IPS DF 6.9 (cell line): ENCODE measurements at places on chromosomes 1 and 21.
A peak's percentile ranks its signal among the peaks of the same experiment; 100 is the strongest.

GRCh38 chr1:154859786-154860155 is 10.3 kb downstream of the KCNN3 start:
- peaks cover 1% of the 10 kb centered on the region; the same call in 1 of the 2 replicates for H3K4me1 ChIP-seq
- H3K36me3 ChIP-seq: no peaks in the 10 kb centered on the region
- no peak overlapping the region for H3K27ac ChIP-seq
- H3K27me3 ChIP-seq: no peaks in the 10 kb centered on the region
- DNase-seq: no peak

GRCh38 chr1:185369786-185370185 is 52.7 kb upstream of the IVNS1ABP start:
- no peak overlapping the region for H3K4me3 ChIP-seq
- no peak overlapping the region for H3K27ac ChIP-seq
- DNase-seq: no peak
- peaks cover 1% of the 10 kb centered on the region; the same call in 1 of the 2 replicates for H3K4me1 ChIP-seq
- no peaks in the 10 kb centered on the region for H3K36me3 ChIP-seq

GRCh38 chr1:60848583-60849188 is 233.7 kb upstream of the NFIA start:
- no peaks in the 10 kb centered on the region for H3K27me3 ChIP-seq
- no peak for DNase-seq
- H3K36me3 ChIP-seq: no peaks in the 10 kb centered on the region

- H3K27ac ChIP-seq: no peak overlapping the region
- peak; percentile 20 for DNase-seq
- H3K4me3 ChIP-seq: no peak overlapping the region
- H3K27me3 ChIP-seq: no peaks in the 10 kb centered on the region
- H3K36me3 ChIP-seq: no peaks in the 10 kb centered on the region
- H3K4me1 ChIP-seq: 0 out of 2 replicates have a peak, but pooled peaks cover 2% of the 10 kb centered on the region
These were observed 180.6 kb downstream of the COL24A1 start for GRCh38 chr1:85975912-85976371.

GRCh38 chr1:177368255-177368654 is 197.5 kb downstream of the BRINP2 start:
- no peaks in the 10 kb centered on the region for H3K36me3 ChIP-seq
- no peaks in the 10 kb centered on the region for H3K27me3 ChIP-seq

GRCh38 chr1:191912517-191912916 is 245.7 kb upstream of the RGS18 start:
- no peaks in the 10 kb centered on the region for H3K27me3 ChIP-seq
- H3K4me1 ChIP-seq: no peaks in the 10 kb centered on the region
- no peaks in the 10 kb centered on the region for H3K36me3 ChIP-seq
- DNase-seq: no peak

GRCh38 chr1:168391851-168392681 is 111.4 kb downstream of the TBX19 start:
- H3K36me3 ChIP-seq: no peaks in the 10 kb centered on the region
- no peak for DNase-seq

DNA sequence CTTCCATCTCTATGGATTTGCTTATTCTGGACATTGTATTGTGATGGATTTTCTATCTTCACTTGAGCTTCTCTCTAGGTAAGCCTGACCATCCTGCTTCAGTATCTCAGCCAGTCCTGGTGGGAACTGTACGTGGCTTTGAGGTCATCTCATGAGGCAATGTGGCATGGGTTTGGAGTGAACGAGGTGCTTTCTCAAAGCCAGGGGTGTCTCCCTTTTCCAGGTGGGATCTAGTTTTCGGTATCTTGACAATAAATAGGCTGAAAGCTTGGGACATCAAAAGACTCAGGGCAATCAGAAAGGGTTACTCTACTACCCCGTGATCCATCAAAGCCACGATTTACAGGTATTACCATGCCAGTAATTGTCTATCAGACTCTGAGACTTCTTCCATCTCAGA is 40.8 kb downstream of the AZIN2 start:
- no peaks in the 10 kb centered on the region for H3K27me3 ChIP-seq
- H3K4me1 ChIP-seq: no peaks in the 10 kb centered on the region
- DNase-seq: no peak
- H3K27ac ChIP-seq: no peak overlapping the region
- no peaks in the 10 kb centered on the region for H3K36me3 ChIP-seq
- no peak overlapping the region for H3K4me3 ChIP-seq

- DNase-seq: no peak
- no peaks in the 10 kb centered on the region for H3K36me3 ChIP-seq
- peaks cover 9% of the 10 kb centered on the region for H3K4me1 ChIP-seq
- no peaks in the 10 kb centered on the region for H3K27me3 ChIP-seq
These were observed 360.1 kb upstream of the PLXNA2 start for GRCh38 chr1:208604295-208604694.

DNA sequence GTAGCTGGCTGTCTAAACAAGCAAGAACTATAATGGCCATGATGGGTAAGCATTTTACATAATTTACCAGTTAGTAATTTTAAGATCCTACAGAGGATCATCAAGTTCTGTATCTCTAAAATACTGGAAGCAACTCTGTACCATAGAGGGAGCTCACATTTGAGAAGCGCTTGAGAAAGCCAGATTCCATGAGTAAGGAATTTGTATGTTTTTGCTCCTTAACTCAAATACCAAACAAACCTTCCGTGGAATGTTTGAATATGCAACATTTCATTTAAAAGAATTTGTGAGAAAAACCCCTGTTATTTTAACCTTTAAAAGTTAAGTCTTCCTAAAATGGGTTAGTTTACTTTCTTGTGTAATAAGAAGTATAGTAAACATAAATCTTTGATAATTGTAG is 2.0 kb downstream of the TSHB start:
- DNase-seq: no peak
- no peak overlapping the region for H3K27ac ChIP-seq
- H3K36me3 ChIP-seq: no peaks in the 10 kb centered on the region
- no peaks in the 10 kb centered on the region for H3K27me3 ChIP-seq
- H3K4me3 ChIP-seq: no peak overlapping the region

- no peak overlapping the region for H3K27ac ChIP-seq
- no peaks in the 10 kb centered on the region for H3K36me3 ChIP-seq
- no peaks in the 10 kb centered on the region for H3K27me3 ChIP-seq
- H3K4me1 ChIP-seq: no peaks in the 10 kb centered on the region
- no peak overlapping the region for H3K4me3 ChIP-seq
- DNase-seq: no peak
These were observed 70.3 kb downstream of the KIF1B start for GRCh38 chr1:10280439-10281350.

DNA sequence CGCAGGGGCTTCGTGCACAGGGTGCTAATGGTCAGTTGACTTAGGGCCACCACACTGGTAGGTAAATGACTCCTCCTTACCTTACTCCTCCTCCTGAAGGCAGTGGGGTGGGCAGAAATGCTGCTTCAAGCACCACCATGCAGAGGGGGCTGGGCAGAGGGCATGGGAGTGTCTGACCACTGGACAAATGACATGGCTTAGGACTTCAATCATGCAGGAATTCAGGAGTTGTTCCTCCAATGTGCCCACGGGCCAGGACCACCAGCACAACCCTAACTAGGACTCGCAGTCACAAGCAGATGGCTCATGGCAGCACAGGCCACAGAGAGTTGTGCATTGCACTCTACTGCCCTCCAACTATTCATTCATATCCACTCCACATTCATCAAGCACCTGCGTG is 65.7 kb downstream of the KCND3 start:
- H3K27ac ChIP-seq: no peak overlapping the region
- H3K4me1 ChIP-seq: no peaks in the 10 kb centered on the region
- no peaks in the 10 kb centered on the region for H3K36me3 ChIP-seq

DNA sequence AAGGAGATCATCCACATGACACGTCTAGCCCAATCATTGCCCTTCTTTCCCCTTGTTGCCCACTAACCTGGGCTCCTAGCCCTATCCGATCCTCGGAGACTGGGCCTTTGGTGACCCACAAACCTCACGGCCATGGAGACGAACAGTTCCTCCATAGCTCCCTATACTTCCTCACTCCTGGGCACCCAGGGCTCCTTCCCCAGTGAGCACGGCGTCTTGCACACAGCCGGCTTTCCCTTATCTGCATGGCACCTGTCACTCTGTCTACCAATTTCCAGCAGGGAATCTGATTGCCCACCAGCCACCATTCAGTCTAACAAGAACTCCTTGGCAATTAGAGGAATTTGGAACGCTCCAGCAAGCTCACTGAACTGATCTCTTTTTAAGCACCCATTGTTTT is 3.1 kb downstream of the GNG4 start:
- no peak overlapping the region for H3K4me3 ChIP-seq
- no peaks in the 10 kb centered on the region for H3K27me3 ChIP-seq
- DNase-seq: no peak
- H3K36me3 ChIP-seq: no peaks in the 10 kb centered on the region
- H3K4me1 ChIP-seq: peaks cover 11% of the 10 kb centered on the region

- H3K4me1 ChIP-seq: peaks cover 7% of the 10 kb centered on the region
- H3K36me3 ChIP-seq: no peaks in the 10 kb centered on the region; the same call in 1 of the 2 replicates
- H3K4me3 ChIP-seq: no peak overlapping the region
- no peaks in the 10 kb centered on the region for H3K27me3 ChIP-seq
These were observed 3.3 kb downstream of the TTLL10 start for GRCh38 chr1:1176931-1177330.

GRCh38 chr1:119010201-119010600 is 22.1 kb upstream of the TBX15 start:
- no peak overlapping the region for H3K27ac ChIP-seq
- peaks cover 4% of the 10 kb centered on the region; the same call in 1 of the 2 replicates for H3K4me1 ChIP-seq
- H3K36me3 ChIP-seq: no peaks in the 10 kb centered on the region; the same call in 1 of the 2 replicates
- H3K4me3 ChIP-seq: no peak overlapping the region

- H3K36me3 ChIP-seq: no peaks in the 10 kb centered on the region
- H3K27me3 ChIP-seq: no peaks in the 10 kb centered on the region
- H3K27ac ChIP-seq: no peak overlapping the region
- H3K4me3 ChIP-seq: no peak overlapping the region
These were observed 26.2 kb upstream of the EPHA2 start for GRCh38 chr1:16181887-16182719.

- peak within 1 kb of the TSS; percentile 94 for H3K4me3 ChIP-seq
- peak; percentile 43 for DNase-seq
- H3K27me3 ChIP-seq: no peaks in the 10 kb centered on the region
- no peak within 1 kb of the TSS for H3K27ac ChIP-seq
- no peaks in the 10 kb centered on the region for H3K36me3 ChIP-seq
- H3K4me1 ChIP-seq: no peaks in the 10 kb centered on the region
These were observed at the start of gene SYDE2 for GRCh38 chr1:85200463-85201339. Gene SYDE2, minus strand, starts transcription at chr1:85201016. Its CDS starts 20 bp downstream, at chr1:85200996.

- H3K36me3 ChIP-seq: no peaks in the 10 kb centered on the region
- H3K4me3 ChIP-seq: no peak overlapping the region
- no peaks in the 10 kb centered on the region for H3K27me3 ChIP-seq
- DNase-seq: no peak
- H3K27ac ChIP-seq: no peak overlapping the region
These were observed 374.9 kb downstream of the NTNG1 start for GRCh38 chr1:107515702-107516101.

DNA sequence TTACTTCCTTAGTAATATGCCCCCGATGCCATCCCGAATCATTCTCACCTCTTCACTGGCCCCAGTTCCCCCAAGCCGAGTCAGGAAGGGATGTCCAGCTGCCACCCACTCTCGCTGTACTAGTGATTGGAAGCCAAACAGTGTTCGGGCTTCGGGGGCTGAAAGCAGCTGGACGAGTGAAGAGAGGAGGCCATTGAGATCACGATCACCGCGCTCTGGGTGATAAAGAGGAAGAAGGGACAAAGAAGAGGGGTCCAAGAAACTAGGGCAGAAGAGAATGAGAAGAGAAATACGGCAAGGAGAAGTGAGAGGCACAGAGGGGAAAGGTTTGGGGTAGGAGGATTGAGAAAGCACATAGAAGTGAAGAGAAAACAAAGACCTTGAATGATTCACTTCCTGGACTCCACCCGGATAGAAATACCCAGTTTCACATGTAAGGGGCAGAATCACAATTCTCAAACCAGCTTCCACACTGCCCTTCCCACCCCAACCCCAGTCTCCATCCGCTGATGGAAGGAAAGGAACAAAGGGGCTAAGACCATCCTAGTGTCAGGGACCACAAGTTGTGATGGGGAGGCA is 3.7 kb upstream of the SF3B4 start:
- no peak overlapping the region for H3K27ac ChIP-seq
- peaks cover under 1% of the 10 kb centered on the region; the same call in 1 of the 2 replicates for H3K36me3 ChIP-seq
- no peak overlapping the region for H3K4me3 ChIP-seq
- DNase-seq: no peak

- H3K4me1 ChIP-seq: no peaks in the 10 kb centered on the region
- H3K27ac ChIP-seq: no peak overlapping the region
- H3K36me3 ChIP-seq: peaks cover 2% of the 10 kb centered on the region; the same call in 1 of the 2 replicates
- H3K27me3 ChIP-seq: no peaks in the 10 kb centered on the region
- no peak for DNase-seq
These were observed 517 bp downstream of the LRIG2 start for GRCh38 chr1:113073479-113073950.

GRCh38 chr1:17635811-17636210 is 96.3 kb downstream of the ARHGEF10L start:
- DNase-seq: no peak
- no peaks in the 10 kb centered on the region for H3K4me1 ChIP-seq
- H3K27me3 ChIP-seq: no peaks in the 10 kb centered on the region
- H3K27ac ChIP-seq: no peak overlapping the region

DNA sequence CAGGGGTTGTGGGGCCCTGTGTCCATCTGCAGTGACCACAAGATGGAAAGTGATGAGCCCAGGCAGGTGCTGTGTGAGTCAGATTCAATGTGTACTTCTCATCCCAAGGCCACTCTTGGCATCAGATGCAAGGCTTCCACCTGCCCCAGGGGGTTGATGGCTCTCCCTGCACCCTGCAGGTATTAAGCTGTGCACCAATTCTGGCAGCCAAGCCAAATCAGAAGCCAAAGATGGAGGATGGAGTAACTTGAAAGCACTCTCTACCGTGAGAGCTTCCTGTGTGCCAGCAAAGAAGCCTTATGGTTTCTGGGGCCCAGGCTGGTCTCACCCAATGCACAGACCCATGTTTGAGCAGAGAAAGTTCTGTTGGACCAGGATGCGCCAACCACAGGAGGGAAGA is 44.3 kb upstream of the TENT5C start:
- no peaks in the 10 kb centered on the region for H3K27me3 ChIP-seq
- H3K27ac ChIP-seq: no peak overlapping the region
- no peak for DNase-seq

DNA sequence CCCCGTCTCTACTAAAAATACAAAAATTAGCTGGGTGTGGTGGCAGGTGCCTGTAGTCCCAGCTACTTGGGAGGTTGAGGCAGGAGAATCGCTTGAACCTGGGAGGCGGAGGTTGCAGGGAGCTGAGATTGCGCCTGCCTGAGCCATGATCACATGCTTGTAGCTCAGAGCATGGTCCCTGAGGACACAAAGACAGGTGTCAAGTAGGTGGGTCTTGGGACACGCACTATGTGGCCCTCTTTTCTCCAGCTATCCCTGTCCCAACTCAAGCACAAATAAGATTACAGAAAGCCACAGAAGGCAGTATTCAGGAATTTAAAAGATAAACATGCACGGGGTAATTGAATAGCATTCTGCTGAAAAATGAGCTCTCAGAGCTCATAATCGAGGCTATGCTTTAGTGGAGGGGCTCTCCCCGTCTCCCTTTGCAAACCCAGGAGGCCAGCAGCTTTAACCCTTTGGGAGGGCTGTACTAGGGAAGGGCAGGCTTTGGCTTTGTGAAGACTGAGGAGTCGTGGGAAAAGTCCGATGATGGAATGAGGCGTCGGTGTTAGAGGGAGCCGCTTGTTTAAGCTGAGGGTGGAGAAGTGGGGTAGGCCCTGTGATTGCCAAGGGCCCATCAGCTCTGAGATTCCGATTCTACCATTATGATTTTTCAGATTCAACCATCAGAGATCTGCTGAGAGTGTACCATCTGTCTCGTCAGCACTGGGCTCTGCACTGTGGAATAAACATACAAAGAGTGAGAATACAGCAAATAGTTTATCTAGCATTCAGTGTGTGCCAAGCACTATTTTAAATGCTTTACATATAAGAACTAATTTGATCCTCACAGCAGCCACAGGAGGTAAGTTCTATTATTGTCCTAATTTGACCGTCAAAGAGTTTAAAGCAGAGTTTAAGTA is 59.7 kb upstream of the CD34 start:
- no peaks in the 10 kb centered on the region for H3K36me3 ChIP-seq
- no peak overlapping the region for H3K4me3 ChIP-seq
- 0 out of 2 replicates have a peak, but pooled peaks cover 2% of the 10 kb centered on the region for H3K4me1 ChIP-seq
- H3K27me3 ChIP-seq: no peaks in the 10 kb centered on the region
